HS-27A (cell line): ENCODE measurements at places on chromosomes 4 and X.

DNA sequence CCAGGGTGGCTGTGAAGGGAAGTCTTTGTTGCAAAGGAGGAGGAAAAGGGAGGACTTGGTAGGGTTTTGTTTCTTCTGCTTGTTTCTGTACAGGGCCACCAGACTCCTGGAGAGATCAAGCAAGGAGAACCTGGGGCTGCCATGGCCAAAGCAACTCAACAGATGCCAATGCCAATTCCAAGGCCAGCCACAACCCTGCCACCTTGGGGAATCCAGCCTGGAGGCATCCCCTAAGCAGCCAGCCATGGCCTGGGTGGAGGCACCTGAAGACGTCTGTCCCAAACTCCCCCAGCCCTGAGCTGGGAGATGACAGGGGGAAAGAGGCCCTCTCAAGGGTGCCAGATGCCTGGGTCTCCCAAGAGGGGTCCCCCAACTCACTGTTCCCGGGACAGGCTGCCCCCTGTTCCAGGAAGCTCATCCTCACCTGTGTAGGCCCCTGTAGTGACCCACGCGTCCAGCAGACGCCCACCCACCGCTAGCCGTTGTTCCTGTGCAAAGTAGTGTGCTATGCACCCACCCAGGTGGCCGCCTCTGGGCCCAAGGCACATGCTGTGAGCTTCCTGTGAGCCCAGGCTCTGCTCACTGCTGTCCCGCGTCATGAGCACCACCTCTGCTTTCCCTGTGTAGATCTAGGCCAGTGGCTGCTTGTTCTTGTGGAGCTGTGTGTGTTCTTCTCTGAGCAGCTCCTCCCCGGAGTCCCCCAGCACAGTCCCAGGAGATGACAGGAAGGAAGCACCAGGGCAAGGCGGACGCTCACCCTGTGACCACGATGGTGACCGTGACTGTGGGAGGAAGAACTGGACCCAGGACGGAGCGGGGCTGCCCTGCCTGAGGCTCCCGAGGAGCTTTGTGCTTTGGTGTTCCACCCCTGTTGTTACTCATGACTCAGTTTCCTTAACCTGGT lies 3.2 kb downstream of the PNMA3 start:
- DNase-seq = no peak

DNA sequence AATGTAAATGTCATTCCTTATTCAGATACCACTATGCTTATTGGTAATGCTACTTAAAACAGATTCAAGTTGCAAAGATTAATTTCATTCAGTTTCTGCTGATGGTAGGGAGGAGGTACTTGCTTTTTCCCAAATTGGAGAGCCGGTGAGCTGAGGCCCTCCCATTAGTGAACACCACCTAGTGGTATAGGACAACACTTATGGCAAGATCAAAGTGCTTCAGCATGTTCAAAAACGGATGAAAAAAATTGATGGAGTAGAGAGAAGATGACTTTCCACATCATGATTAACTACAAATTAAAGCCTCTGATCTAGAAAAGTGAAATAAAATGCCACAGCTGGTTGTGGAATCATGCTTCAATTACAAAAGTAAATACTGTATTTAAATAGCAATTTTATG lies 112.9 kb downstream of the MBNL3 start:
- no peak for DNase-seq

- no peak for DNase-seq
Measured at GRCh38 chr4:52036886-52037530, 1.1 kb downstream of the SGCB start.

DNA sequence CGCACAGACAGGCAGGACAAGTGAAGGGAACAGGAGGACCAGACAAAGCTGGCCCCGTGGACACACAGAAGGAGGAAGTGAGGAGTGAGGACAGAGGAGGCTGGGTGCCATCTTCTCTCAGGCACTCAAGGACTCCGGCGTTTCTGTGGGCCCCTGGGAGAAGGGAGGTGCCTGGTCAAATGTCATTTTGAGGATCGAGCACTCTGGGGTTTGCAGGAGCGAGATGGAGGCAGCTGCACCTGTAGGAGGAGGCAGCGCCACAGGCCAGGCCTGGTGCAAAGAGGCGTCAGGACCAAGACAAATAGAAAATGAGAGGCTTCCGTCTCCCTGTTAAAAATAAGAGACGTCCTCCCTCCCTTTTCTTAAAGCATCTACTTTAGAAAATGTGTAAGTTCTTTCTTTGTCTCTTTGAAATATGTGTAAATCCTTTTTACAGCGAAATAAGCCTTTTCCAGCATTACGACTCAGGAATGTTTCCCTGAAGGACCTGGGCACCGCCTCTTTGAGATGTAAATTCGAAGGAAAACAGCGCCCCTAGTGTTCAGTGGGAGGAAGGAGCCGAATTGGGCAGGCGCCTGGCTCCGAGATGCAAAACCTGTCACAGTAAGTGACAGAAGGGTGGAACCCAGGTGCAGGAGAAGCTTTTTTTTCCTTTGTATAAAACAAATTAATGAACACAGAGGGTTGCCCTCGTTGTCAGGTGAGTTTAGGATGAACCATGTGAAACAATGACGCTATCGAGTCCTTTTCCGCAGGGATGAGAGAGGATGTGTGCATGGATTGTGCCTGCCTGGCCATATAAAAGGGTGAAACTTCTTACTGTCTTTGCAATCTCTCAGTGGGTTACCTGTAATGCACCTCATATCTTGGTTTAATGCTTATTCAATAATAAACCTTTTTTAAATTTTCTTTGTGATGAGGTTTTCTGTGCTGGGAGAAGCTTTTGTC lies 1.4 kb upstream of the C4orf50 start:
- no peak for DNase-seq

- no peak for DNase-seq
Measured at GRCh38 chrX:84047339-84047738, 140.7 kb downstream of the RPS6KA6 start.

- DNase-seq = no peak
Measured at GRCh38 chr4:84480082-84480481, 19.0 kb downstream of the NKX6-1 start.
